ENCODE measurements at places on chromosomes 12 and 14.

DNA sequence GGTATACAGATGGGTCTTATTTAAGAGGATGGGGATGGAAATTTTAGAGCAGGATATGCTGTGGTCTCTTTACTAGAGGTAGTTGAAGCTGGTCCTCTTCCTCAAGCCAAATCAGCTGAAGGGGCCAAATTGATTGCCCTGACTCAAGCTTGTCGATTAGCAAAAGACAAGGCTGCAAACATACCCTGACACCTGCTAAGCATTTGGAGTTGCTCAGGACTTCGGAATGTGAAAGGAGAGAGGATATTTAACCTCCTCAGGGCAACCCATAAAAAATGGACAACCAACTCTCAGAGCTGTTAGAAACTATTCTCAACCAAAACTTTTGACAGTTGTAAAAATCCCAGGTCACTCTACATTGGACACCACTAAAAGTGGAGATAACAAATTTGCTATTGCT is 15.6 kb downstream of the PTGDR start:
- no peak overlapping the region for H3K4me3 ChIP-seq
- no peak overlapping the region for H3K27ac ChIP-seq

GRCh38 chr12:75632442-75632841 is 121.0 kb upstream of the KRR1 start:
- no peak for DNase-seq
- no peak overlapping the region for H3K4me3 ChIP-seq
- no peak overlapping the region for H3K27ac ChIP-seq
- H3K36me3 ChIP-seq = peaks cover 5% of the 10 kb centered on the region
- no peaks in the 10 kb centered on the region for H3K27me3 ChIP-seq

DNA sequence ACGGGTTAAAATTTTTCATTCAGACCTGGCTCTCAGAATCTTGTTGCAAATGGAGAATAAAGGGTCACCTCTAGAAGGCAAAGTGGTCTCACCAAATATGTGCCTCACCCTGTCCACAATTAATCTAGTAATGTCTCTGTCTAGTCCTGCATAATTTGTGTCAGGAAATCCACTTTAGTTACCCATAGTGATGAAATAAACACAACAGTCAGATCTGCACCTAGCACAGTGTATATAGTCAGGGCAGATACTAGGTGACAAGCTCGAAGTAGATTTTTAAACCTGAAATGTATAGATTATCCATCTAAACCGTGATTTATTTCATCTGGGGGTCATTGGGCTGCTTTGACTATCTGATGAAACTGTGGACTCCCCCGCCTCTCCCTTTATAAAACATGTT is 15.9 kb upstream of the FLVCR2 start:
- H3K4me3 ChIP-seq = no peak overlapping the region
- no peak overlapping the region for H3K27ac ChIP-seq
- H3K4me1 ChIP-seq = peaks cover 31% of the 10 kb centered on the region

- DNase-seq = no peak
- H3K4me3 ChIP-seq = no peak overlapping the region
- no peaks in the 10 kb centered on the region for H3K27me3 ChIP-seq
- H3K36me3 ChIP-seq = peaks cover 76% of the 10 kb centered on the region
- peak overlapping the region; percentile 50 for H3K27ac ChIP-seq
- peaks cover 67% of the 10 kb centered on the region for H3K4me1 ChIP-seq
Observed at GRCh38 chr12:78204926-78205325, 374.2 kb downstream of the NAV3 start.

- DNase-seq = peak; percentile 62
- peak overlapping the region; percentile 32 for H3K4me3 ChIP-seq
Observed at GRCh38 chr12:62530596-62530995, 64.0 kb downstream of the MON2 start.

- H3K27me3 ChIP-seq = peaks cover 2% of the 10 kb centered on the region
- H3K4me1 ChIP-seq = no peaks in the 10 kb centered on the region
- no peak for DNase-seq
- no peak overlapping the region for H3K4me3 ChIP-seq
- H3K27ac ChIP-seq = no peak overlapping the region
- H3K36me3 ChIP-seq = no peaks in the 10 kb centered on the region
Observed at GRCh38 chr12:3892631-3893030, 19.4 kb upstream of the PARP11 start.

GRCh38 chr12:7833831-7834230 is 38.9 kb downstream of the SLC2A14 start:
- peaks cover 12% of the 10 kb centered on the region for H3K27me3 ChIP-seq
- H3K4me3 ChIP-seq = no peak overlapping the region
- no peaks in the 10 kb centered on the region for H3K36me3 ChIP-seq

GRCh38 chr12:78406828-78407227 is 457.7 kb upstream of the SYT1 start:
- peaks cover 28% of the 10 kb centered on the region for H3K4me1 ChIP-seq
- H3K4me3 ChIP-seq = peak overlapping the region; percentile 77
- no peak overlapping the region for H3K27ac ChIP-seq
- no peak for DNase-seq
- no peaks in the 10 kb centered on the region for H3K27me3 ChIP-seq

DNA sequence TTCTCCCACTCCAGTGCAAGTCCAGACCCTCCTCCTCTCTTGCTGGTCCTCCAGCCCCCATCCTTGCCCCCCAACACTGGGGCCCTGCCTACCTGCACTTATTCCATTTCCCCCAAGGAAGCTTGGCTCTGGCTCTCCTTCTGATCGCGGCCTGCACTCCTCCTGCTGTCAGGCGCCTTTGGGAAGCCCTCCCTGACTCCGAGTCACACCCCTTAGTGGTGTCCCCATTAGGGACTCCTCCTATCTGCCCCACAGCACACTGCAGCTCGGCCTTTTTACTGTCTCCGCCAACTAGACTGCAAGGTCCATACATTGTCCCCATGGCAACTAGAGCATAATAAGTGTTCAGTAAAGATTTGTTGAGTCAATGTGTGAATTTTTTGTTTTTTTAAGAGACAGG is 32.9 kb downstream of the FIGNL2 start:
- no peaks in the 10 kb centered on the region for H3K36me3 ChIP-seq
- H3K4me1 ChIP-seq = peaks cover 35% of the 10 kb centered on the region
- peaks cover 9% of the 10 kb centered on the region for H3K27me3 ChIP-seq
- H3K27ac ChIP-seq = peak overlapping the region; percentile 69

DNA sequence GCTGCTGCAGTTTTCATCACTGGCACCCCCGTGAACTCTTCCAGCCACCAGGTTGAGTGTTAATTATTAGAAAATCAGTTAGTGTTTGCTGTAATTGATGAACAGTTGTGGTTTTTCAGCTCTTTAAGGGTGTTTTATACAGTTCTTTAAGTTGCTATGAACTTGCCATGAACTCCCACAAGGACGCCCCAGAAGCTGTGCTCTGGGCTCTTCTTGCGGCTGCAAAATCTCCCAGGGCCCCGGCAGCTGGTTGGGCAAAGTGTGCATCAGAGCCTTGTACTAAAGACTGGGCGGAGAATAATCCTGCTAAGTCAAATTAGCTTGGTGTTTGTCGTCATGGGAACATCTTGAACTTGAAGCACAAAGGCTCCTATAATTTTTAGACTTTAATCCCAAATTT is 82.2 kb downstream of the EML1 start:
- peaks cover 4% of the 10 kb centered on the region for H3K36me3 ChIP-seq
- no peak for DNase-seq
- H3K4me3 ChIP-seq = no peak overlapping the region
- H3K27ac ChIP-seq = no peak overlapping the region
- H3K4me1 ChIP-seq = peaks cover 23% of the 10 kb centered on the region

DNA sequence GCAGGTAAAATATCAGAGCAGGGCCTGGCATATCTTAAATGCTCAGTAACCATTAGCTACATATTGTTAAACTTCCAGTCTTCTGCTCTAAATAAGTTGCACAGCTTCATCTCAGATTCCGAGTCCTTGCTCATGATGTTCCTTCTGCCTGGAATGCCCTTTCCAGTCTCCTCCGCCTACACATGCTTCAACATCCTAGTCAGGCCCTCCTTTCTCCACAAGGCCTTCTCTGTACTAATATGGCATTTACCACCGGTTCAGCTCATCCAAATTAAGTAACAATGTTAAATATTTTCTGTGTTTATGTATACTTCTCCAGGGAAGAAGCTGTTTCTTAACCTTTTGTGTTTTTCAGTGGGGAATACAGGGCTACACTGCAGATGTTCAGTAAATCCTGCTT is 8.5 kb downstream of the DHH start:
- no peak for DNase-seq
- H3K27ac ChIP-seq = peak overlapping the region; percentile 1
- H3K27me3 ChIP-seq = peaks cover 11% of the 10 kb centered on the region
- no peaks in the 10 kb centered on the region for H3K36me3 ChIP-seq
- H3K4me1 ChIP-seq = peaks cover 22% of the 10 kb centered on the region

- H3K36me3 ChIP-seq = no peaks in the 10 kb centered on the region
- no peaks in the 10 kb centered on the region for H3K27me3 ChIP-seq
- no peaks in the 10 kb centered on the region for H3K4me1 ChIP-seq
- no peak overlapping the region for H3K4me3 ChIP-seq
- DNase-seq = no peak
Observed at GRCh38 chr12:13887779-13888388, 93.5 kb downstream of the GRIN2B start.

DNA sequence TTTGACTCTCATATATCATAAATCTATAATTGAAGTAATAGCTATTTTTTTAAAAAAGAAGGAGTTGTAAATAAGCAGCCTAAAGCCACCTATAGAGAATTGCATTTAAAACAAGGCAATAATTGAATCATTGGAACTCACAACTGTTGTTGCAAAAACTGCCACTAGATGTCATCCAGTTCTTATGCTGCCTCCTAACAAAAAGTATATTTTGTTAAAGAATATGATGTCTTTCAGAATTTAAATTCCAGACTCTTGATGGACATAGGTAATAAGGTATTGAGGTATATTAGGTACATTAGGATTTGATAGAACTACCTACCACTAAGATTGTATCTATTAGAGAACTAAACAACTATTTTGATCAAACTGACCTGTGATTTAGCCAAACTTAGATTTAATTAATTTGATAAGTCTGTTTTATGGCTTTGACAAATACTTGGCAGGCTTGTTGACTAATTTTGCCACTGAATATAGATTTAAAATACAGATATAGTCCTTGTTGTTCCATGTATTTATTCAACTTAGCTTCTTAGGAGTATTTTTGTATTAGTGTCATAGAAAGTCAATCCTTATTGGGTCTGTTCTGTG is 401.4 kb downstream of the RPL10L start:
- no peaks in the 10 kb centered on the region for H3K4me1 ChIP-seq
- H3K36me3 ChIP-seq = no peaks in the 10 kb centered on the region
- no peak overlapping the region for H3K4me3 ChIP-seq
- no peak overlapping the region for H3K27ac ChIP-seq
- no peak for DNase-seq
- H3K27me3 ChIP-seq = no peaks in the 10 kb centered on the region

- peaks cover 5% of the 10 kb centered on the region for H3K36me3 ChIP-seq
- DNase-seq = no peak
- H3K4me3 ChIP-seq = no peak overlapping the region
Observed at GRCh38 chr14:96284430-96284829, 28.4 kb downstream of the BDKRB1 start.

GRCh38 chr14:69593018-69593677 is 18.2 kb upstream of the SUSD6 start:
- H3K36me3 ChIP-seq = no peaks in the 10 kb centered on the region
- peak overlapping the region; percentile 47 for H3K4me3 ChIP-seq
- peak; percentile 9 for DNase-seq
- H3K4me1 ChIP-seq = peaks cover 12% of the 10 kb centered on the region

DNA sequence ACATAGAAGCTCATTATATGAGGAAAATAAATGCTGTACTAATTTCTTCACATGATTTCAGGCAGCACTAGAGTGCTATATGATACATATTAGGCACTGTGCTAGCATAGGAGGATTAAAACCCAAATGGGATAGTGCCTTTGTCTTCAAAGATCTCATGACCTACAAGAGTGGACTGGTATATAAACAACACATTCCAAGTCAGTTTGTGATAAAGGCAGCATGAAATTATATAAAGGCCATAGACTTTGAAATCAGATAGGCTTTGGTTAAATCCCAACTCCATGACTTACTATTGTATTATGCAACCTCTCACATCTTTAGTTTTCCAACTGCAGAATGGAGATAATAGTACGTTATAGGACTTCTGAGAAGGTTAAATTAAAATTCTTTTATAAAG is 179.7 kb downstream of the RAD51B start:
- peak overlapping the region; percentile 84 for H3K4me3 ChIP-seq
- H3K36me3 ChIP-seq = peaks cover 8% of the 10 kb centered on the region
- DNase-seq = peak; percentile 45

DNA sequence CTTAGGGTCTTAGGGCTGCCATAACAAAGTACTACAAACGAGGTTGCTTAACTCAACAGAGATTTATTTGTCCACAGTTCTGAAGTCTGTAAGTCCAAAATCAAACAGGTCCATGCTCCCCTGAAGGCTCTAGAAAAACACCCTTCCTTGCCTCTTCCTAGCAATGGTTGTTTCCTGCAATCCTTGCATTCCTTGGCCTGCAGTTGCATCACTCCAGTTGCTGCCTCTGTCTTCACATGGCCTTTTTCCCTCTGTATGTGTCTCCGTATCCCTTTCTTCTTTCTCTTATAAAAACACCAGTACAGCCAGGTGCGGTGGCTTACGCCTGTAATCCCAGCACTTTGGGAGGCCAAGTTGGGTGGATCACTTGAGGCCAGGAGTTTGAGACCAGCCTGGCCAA is 17.4 kb downstream of the KCNMB4 start:
- no peak for DNase-seq
- peaks cover 11% of the 10 kb centered on the region for H3K4me1 ChIP-seq
- H3K27me3 ChIP-seq = 0 out of 2 replicates have a peak, but pooled peaks cover 2% of the 10 kb centered on the region
- H3K4me3 ChIP-seq = no peak overlapping the region
- H3K36me3 ChIP-seq = no peaks in the 10 kb centered on the region
- no peak overlapping the region for H3K27ac ChIP-seq

- no peak overlapping the region for H3K27ac ChIP-seq
- no peaks in the 10 kb centered on the region for H3K4me1 ChIP-seq
- H3K4me3 ChIP-seq = no peak overlapping the region
- peaks cover 4% of the 10 kb centered on the region for H3K27me3 ChIP-seq
- no peak for DNase-seq
Observed at GRCh38 chr14:33010495-33010894, 71.8 kb downstream of the NPAS3 start.

DNA sequence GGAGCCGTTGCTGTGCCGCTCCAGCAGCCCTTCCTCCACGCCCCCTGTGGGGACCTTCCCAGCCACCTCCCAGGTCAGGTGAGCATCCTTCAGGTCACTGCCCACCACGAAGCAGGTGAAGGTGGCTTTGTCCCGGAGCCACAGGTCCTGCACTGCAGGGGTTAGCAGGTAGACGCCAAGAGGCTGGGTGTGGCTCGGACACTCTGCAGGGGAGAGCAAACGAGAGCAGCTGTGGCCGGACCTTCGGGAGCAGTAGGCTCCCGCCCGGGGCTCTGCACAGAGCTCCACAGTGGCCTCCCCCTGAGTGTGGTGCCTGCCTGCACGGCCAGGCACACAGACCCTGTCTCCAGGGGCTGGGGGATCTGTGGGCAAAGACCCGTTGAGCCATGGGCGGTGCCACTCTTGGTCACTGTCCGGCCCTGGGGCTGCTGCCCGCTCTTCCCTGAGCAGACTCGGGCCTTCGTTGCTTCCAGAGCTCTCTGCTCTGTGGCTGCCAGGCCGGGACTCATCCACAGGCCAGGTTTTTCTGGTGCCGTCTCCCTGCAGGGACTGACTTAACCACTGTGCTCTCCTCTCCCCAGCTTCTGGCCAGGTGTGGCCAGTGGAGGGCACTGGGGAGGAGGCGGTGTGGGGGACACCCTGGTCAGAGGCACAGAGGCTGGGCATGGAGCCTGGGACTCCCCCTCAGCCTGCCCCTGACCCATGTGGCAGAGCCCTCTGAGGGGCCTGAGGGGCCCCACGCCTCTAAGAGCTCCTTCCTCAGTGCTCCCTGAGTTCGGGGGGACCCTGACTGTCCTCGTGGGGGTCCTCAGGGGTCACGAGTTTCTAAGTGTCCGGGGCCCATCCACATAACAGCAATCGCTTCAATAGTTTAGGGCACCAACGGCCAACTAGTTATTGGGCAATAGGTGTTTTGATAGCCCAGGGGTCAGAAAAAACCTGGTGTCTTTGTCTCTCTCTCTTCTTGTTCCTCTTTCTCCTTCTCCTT is 314.9 kb downstream of the TMEM121 start:
- no peak overlapping the region for H3K4me3 ChIP-seq
- no peaks in the 10 kb centered on the region for H3K4me1 ChIP-seq
- peaks cover 3% of the 10 kb centered on the region for H3K27me3 ChIP-seq
